ENCODE measurements at places on chromosomes 3 and 15. TPM values are rescaled to one million over a fixed set of nuclear protein-coding genes. Genes with fewer than 3 reads are reported as not detected.
A peak's percentile ranks its signal among the peaks of the same experiment; 100 is the strongest.

ATP13A4 gene
- polyA plus RNA-seq, result 0.12 TPM

- no peak for DNase-seq
- no peak overlapping the region for H3K4me3 ChIP-seq
- H3K27ac ChIP-seq, result no peak overlapping the region
- no peaks in the 10 kb centered on the region for H3K27me3 ChIP-seq
- no peaks in the 10 kb centered on the region for H3K4me1 ChIP-seq
Observed at GRCh38 chr15:71203586-71204474, 88.6 kb downstream of the THSD4 start.

DNA sequence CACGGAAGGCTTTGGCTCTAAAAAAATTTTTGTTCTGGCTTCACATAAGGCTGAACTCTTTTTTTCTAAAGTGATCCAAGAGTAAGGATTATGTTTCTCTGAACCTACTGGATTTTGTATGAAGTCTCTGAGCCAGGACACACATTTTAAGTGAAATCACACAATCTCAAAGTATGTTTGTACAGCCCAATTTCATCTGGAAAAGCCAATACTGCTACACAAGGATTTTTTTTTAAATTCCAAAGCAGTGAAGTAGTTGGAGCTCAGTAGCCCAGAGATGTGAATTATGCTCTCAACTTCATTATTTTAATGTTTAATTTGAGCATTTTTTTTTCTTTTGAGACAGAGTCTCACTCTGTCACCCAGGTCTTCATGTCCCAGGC, 243.9 kb downstream of the FAM43A start:
- H3K36me3 ChIP-seq, result no peaks in the 10 kb centered on the region
- no peak for DNase-seq
- no peak overlapping the region for H3K27ac ChIP-seq
- no peak overlapping the region for H3K4me3 ChIP-seq

DNA sequence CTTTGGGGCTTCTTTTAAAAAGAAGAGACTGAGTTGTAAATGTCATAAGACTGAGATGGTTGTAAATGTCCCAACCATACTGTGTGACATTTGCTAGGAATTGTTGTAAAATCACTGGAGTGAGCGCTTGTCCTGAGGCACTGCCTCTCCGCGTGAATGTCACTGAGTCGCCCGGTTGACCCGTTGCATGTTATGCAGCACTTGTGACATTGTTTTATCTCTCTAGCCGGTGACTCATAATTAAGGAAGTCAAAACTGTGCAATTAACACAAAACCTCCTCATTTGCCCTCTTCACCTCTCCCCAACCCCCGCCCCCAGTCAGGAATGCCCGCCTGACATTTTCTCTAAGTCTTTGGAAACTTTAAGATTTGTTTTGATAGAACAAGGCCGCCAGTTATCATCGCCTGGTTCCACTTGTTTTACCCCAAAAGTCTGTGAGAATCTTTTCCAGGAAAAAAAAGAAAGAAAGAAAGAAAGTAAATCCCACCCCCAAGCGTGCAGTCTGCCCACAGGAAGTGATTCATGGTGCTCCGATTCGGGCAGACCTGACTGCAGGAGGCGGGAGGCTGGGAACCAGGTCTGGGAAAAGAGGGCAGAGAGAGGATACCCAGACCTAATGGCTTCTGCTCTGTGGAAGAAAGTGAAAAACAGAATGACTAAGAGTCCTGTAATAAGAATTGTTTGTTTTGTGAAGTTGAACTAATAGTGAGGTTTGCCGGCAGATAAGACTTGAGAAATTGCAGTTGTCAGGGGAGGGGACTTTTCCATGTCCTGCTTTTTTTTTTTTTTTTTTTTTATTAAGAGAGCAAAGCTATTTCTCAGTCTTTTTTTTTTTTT, 84.8 kb downstream of the SMAD3 start:
- peaks cover 35% of the 10 kb centered on the region for H3K4me1 ChIP-seq
- H3K27ac ChIP-seq, result no peak overlapping the region
- H3K4me3 ChIP-seq, result peak overlapping the region; percentile 0
- DNase-seq, result no peak

DNA sequence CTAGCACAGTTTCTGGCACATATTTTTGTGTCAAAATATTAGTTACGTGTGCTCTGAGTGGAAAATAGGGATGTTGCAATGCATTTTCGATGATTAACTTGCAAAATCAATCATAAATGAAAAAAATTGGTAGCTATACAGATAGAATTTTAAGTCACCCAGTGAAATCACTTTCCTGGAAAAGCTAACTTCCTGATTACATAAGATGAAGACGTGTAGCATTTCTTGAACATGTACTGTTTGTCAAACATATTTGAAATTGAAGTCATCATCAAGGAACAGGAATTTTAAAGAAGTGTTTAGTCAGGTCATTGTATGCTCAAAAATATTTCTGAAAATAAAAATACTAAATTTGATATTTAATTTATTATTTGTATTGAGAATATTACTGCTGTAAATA, 977.7 kb downstream of the PLOD2 start:
- H3K4me1 ChIP-seq, result no peaks in the 10 kb centered on the region
- H3K4me3 ChIP-seq, result no peak overlapping the region
- no peaks in the 10 kb centered on the region for H3K36me3 ChIP-seq
- no peak overlapping the region for H3K27ac ChIP-seq
- DNase-seq, result no peak

CATSPER2 gene
- polyA plus RNA-seq, result 0.99 TPM

- peaks cover 27% of the 10 kb centered on the region for H3K4me1 ChIP-seq
- peaks cover 5% of the 10 kb centered on the region for H3K36me3 ChIP-seq
- DNase-seq, result no peak
- H3K4me3 ChIP-seq, result peak overlapping the region; percentile 76
- H3K27ac ChIP-seq, result peak overlapping the region; percentile 95
- no peaks in the 10 kb centered on the region for H3K27me3 ChIP-seq
Observed at GRCh38 chr15:101293122-101293521, 1.9 kb downstream of the SNRPA1 start.

DNA sequence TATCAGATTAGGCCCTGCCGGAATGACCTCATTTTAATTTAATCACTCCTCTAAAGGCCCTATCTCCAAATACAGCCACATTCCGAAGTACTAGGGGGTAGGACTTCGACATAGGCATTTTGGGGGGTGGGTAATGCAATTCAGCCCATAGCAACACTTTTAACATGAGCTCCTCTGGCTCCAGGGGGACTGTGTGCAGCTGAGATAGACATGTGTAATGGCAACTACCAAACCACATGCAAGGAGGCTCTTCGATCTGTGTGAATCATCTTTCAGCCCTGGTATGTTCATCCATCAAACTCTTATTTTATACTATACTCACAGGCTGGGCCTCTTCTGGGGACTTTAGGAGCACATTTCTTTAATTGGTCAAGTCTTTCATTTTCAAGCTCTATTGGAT, 57.4 kb upstream of the PPARG start:
- H3K4me3 ChIP-seq, result no peak overlapping the region
- DNase-seq, result no peak
- no peaks in the 10 kb centered on the region for H3K36me3 ChIP-seq
- H3K27me3 ChIP-seq, result no peaks in the 10 kb centered on the region
- H3K27ac ChIP-seq, result no peak overlapping the region
- H3K4me1 ChIP-seq, result no peaks in the 10 kb centered on the region

- no peak overlapping the region for H3K27ac ChIP-seq
- no peak for DNase-seq
- H3K4me1 ChIP-seq, result no peaks in the 10 kb centered on the region
- no peaks in the 10 kb centered on the region for H3K27me3 ChIP-seq
Observed at GRCh38 chr15:39195961-39196486, 384.9 kb upstream of the THBS1 start.

PLS1 gene
- 6.4 TPM for polyA plus RNA-seq

DNA sequence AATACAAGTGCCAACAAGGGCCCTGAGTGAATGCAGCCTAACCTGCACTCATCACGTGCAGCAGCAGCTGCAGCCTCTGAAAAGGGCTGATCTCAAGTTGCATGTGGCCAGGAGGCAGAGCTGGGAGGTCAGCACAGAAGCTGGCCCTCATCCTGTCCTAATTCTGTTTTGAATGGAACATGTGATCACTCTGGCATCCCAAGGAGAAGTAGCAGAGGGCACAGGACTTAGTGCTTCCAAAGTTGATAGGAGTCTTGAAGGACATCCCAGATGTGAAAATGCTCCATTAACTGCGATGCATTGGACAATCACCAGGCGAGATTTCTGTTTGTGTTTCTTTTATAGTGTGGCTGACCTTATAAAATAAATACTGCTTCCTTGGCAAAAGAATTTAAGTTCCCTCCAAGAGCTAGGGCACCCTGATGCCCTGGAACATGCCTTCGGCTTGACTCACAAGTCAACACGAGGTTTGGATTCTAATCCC, 31.6 kb upstream of the STAG1 start:
- H3K27ac ChIP-seq, result no peak overlapping the region
- H3K36me3 ChIP-seq, result no peaks in the 10 kb centered on the region
- H3K27me3 ChIP-seq, result no peaks in the 10 kb centered on the region
- H3K4me1 ChIP-seq, result peaks cover 10% of the 10 kb centered on the region
- no peak overlapping the region for H3K4me3 ChIP-seq
- no peak for DNase-seq

INSYN1 gene
- not detected for polyA plus RNA-seq

GRCh38 chr3:194573680-194574437, 59.4 kb downstream of the TMEM44 start:
- no peak overlapping the region for H3K4me3 ChIP-seq
- no peaks in the 10 kb centered on the region for H3K27me3 ChIP-seq
- no peaks in the 10 kb centered on the region for H3K36me3 ChIP-seq
- peak; percentile 38 for DNase-seq
- no peaks in the 10 kb centered on the region for H3K4me1 ChIP-seq
- H3K27ac ChIP-seq, result no peak overlapping the region

GRCh38 chr3:111072031-111072921, 660 bp downstream of the NECTIN3 start:
- peak; percentile 28 for DNase-seq
- no peak overlapping the region for H3K27ac ChIP-seq
- no peaks in the 10 kb centered on the region for H3K36me3 ChIP-seq

DNA sequence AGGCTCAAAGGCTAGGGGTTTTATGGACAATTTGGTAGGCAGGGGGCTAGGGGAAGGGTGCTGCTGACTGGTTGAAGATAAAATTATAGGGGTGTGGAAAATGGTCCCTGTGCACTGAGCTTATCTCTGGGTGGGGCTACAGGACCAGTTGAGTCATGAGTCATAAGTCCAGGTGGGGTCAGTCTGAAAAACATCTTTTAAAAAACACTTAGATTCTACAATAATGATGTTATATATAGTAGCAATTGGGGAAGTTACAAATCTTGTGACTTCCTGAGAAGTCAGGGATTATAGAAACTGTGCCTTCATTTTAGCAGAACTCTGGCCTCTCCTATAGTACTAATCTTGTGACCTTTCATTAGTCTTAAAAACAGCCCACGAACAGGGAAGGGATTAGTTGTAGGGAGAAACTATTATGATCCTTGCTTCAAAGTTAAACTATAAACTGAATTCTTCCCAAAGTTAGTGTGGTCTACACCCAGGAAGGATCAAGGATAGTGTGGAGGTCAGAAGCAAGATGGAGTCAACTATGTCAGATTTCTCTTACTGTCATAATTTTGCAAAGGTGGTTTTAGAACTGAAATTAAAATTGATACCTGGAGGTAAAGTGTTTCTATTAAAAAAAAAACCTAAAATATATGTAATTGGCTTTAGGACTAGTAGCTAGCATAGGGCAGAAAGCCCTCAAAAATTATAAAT, 130.1 kb downstream of the P2RY1 start:
- no peak overlapping the region for H3K4me3 ChIP-seq
- DNase-seq, result no peak
- no peak overlapping the region for H3K27ac ChIP-seq
- H3K36me3 ChIP-seq, result no peaks in the 10 kb centered on the region
- no peaks in the 10 kb centered on the region for H3K4me1 ChIP-seq

GRCh38 chr3:127036209-127037020, 53.5 kb downstream of the PLXNA1 start:
- no peak for DNase-seq
- no peak overlapping the region for H3K4me3 ChIP-seq
- no peaks in the 10 kb centered on the region for H3K36me3 ChIP-seq

AMOTL2 gene
- polyA plus RNA-seq, result not detected

DNA sequence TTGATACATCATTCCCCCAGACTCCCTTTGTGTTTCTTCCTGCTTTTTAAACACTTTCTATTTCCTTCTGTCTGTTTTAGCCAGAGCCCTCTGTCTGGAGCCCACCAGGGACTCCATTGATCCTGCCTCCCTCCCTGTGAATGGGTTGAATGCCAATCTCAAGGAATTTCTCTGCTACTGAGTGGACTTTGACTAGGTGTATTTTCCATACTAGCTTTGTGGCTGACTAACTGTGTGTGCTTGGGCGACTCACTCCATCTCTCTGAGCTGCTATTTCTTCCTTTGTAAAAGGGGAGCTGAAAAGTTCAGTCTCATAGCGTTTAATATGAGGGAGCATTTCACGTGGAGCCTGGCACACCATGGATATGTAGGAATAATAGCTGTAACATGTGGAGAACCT, 98.8 kb downstream of the EEFSEC start:
- no peaks in the 10 kb centered on the region for H3K4me1 ChIP-seq
- no peaks in the 10 kb centered on the region for H3K36me3 ChIP-seq
- H3K27ac ChIP-seq, result no peak overlapping the region
- H3K4me3 ChIP-seq, result no peak overlapping the region

GRCh38 chr3:167559924-167560323, 86.1 kb upstream of the SERPINI2 start:
- no peaks in the 10 kb centered on the region for H3K27me3 ChIP-seq
- H3K36me3 ChIP-seq, result no peaks in the 10 kb centered on the region
- H3K4me3 ChIP-seq, result no peak overlapping the region
- no peaks in the 10 kb centered on the region for H3K4me1 ChIP-seq

DNA sequence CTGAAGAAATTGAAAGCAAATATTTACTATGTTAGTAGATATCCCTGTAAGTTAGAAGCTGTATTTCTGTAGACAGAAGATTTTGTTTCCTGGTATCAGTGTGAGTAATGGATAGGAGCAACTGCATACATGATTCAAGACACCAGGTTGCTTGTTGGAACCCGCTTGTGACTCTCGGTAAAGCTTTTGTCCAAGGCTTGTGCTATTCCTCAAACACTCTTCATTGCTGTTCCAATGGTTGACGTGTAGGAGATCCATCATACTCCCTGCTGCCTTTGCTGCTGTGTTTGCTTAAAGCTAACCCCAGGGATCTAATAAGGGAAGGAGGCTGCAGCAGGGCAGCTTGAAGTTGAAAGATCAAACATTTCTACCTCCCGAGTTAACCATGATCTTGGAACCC, 160.1 kb downstream of the RSRC1 start:
- H3K36me3 ChIP-seq, result no peaks in the 10 kb centered on the region
- no peak overlapping the region for H3K4me3 ChIP-seq
- DNase-seq, result no peak

- no peak for DNase-seq
- no peaks in the 10 kb centered on the region for H3K4me1 ChIP-seq
- H3K27me3 ChIP-seq, result no peaks in the 10 kb centered on the region
- no peak overlapping the region for H3K4me3 ChIP-seq
- H3K27ac ChIP-seq, result no peak overlapping the region
- no peaks in the 10 kb centered on the region for H3K36me3 ChIP-seq
Observed at GRCh38 chr15:70344666-70345065, 246.9 kb upstream of the TLE3 start.

- H3K27me3 ChIP-seq, result no peaks in the 10 kb centered on the region
- H3K36me3 ChIP-seq, result no peaks in the 10 kb centered on the region
- no peak for DNase-seq
Observed at GRCh38 chr3:149454746-149455145, 19.8 kb upstream of the TM4SF4 start.

ZNF774 gene
- 0.08 TPM for polyA plus RNA-seq

DUT gene
- polyA plus RNA-seq, result 115 TPM

CCDC12 gene
- polyA plus RNA-seq, result 88.2 TPM

NEK10 gene
- not detected for polyA plus RNA-seq
